ENCODE measurements at places on chromosomes 5 and 9.
A peak's percentile ranks its signal among the peaks of the same experiment; 100 is the strongest.

DNA sequence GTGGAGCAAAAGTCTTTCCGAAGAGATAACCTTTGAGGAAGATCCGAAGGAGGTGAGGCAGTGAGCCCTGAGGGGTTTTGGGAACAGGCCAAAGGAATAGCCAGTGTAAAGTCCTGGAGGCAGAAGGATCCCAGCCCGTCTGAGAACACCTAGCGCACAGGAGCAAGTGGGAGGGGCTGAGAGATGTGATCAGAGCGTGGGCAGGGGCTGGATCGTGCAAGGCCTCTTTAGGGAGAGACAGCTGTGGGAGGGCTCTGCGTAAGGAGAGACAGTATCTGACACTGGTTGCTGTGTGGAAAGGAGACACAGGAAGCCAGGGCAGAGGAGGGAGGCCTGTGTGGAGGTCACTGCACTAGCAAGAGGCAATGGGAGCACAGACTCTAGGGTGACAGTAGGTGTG lies 68.2 kb downstream of the BARX1 start:
- H3K4me3 ChIP-seq, result no peak overlapping the region
- H3K36me3 ChIP-seq, result no peaks in the 10 kb centered on the region
- DNase-seq, result no peak
- no peak overlapping the region for H3K27ac ChIP-seq
- peaks cover 16% of the 10 kb centered on the region for H3K27me3 ChIP-seq

DNA sequence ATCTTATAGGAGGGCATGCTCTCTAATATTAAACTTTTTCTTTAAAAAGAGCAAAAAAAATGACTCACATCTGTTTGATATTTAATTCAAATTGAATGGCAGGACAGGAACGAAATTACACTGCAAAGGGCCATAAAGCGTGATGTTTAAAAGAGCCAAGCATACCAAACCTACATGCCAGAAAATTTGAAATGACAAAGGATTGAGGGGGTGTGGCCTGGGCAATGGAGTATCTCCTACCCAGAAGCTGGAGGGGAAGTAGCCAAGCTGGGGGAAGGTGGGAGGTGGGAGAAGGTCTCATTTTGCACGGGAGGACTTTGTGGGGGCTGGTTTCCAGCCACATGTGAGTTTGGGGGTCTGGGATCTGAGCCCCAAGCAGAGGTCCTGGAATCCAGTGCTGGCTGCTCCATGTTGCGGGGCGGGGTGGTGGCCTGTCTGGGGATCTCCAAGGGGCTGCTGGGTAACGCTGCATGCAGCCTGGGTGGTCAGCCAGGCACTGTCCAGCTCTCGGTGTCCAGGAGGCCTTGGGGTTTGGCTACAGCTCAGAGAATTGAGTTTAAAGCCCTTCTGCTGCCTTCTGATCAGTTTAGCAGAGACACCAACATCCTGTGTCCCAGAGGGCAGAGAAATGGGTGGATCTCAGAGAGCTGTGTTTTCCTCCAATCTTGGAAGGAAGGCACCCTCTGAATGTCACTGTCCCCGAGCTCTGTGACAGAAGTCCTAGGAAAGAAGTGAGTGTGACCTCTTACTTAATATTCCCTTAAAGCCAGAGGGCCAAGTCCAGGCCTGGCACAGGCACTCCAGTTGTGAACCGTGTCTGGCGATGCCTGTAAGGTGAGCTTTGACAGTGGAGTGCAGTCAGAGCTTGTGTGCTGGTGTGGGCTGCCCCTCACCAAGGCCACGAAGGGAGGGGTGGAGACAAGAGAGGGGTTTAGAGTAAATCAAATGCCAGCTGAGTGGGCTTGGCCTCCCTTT lies 7.6 kb downstream of the DCANP1 start:
- H3K27me3 ChIP-seq, result peaks cover 13% of the 10 kb centered on the region
- peaks cover 7% of the 10 kb centered on the region for H3K4me1 ChIP-seq
- no peak for DNase-seq
- H3K4me3 ChIP-seq, result no peak overlapping the region
- H3K27ac ChIP-seq, result no peak overlapping the region
- H3K36me3 ChIP-seq, result no peaks in the 10 kb centered on the region

- peaks cover 4% of the 10 kb centered on the region for H3K4me1 ChIP-seq
- H3K27ac ChIP-seq, result no peak overlapping the region
- H3K4me3 ChIP-seq, result no peak overlapping the region
- H3K27me3 ChIP-seq, result peaks cover 8% of the 10 kb centered on the region
- no peaks in the 10 kb centered on the region for H3K36me3 ChIP-seq
Observed at GRCh38 chr5:1231354-1231905, 6.2 kb downstream of the SLC6A18 start.

- H3K4me3 ChIP-seq, result no peak overlapping the region
- H3K27ac ChIP-seq, result no peak overlapping the region
- H3K27me3 ChIP-seq, result no peaks in the 10 kb centered on the region
- no peak for DNase-seq
Observed at GRCh38 chr5:140497897-140498296, 49.6 kb upstream of the EIF4EBP3 start.

DNA sequence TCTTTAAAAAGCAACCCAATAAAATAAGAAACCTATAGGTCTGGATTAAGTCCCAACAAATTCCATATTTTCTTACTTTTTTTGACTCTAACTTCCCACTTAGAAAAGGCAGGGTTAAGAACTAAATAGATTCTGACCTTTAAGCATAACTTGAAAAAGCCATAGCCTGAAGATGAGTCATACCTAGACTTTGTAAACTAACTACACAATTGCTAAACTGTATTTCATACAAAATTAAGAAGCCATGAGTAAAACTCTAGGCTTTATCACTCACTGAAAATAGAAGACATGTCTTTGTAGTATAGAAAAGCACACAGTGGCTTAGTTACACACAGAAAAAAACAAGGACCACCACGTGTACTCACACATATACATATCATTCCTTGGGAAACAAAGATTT lies 51.5 kb downstream of the MLLT3 start:
- peaks cover 9% of the 10 kb centered on the region for H3K4me1 ChIP-seq
- H3K36me3 ChIP-seq, result peaks cover 3% of the 10 kb centered on the region
- H3K4me3 ChIP-seq, result no peak overlapping the region

DNA sequence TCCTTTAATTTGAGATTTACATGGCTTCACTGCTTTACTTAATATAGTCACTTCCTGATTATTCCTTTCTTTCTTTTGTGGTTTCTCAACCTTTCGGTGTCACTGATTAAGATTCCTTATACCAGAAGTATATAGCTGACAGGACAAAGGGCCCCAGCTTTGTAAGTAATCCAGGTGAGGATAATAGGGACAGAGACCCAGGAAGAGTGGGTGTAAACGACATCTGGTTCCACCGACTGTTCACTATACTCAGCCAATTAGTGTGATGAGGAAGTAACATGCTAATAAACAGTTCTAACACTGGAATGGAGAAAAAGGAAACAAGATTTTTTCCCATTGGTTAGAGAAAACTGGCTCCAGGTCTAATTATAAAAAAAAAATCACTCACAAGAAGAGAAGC lies 286.3 kb upstream of the EFNA5 start:
- peaks cover 1% of the 10 kb centered on the region for H3K4me1 ChIP-seq
- DNase-seq, result no peak
- no peak overlapping the region for H3K4me3 ChIP-seq
- H3K27me3 ChIP-seq, result no peaks in the 10 kb centered on the region
- H3K27ac ChIP-seq, result no peak overlapping the region

- H3K4me3 ChIP-seq, result peak overlapping the region; percentile 51
- peak overlapping the region; percentile 82 for H3K27ac ChIP-seq
- H3K27me3 ChIP-seq, result no peaks in the 10 kb centered on the region
- H3K36me3 ChIP-seq, result peaks cover 6% of the 10 kb centered on the region
- DNase-seq, result no peak
- peaks cover 49% of the 10 kb centered on the region for H3K4me1 ChIP-seq
Observed at GRCh38 chr9:684941-685340, 156.6 kb upstream of the DMRT1 start.

DNA sequence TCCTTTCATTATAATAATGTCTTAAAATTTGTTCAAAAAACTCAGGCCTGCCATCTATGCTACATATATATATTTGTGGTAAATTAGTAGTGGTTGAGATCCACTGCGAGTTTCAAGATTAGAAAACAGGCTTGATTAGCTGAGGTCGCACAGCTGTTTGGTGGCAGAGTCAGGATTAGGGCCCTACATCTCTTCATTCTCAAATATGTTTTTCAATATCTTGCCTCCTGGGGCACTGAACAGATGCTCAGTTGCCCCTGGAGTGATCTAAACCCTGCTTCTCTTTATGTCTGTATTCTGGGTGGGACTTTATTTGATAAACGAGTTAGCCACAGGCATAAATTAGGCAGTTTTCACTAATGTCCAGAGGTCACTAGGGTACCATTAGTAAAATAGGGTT lies 27.8 kb upstream of the CEP120 start:
- DNase-seq, result no peak
- H3K27me3 ChIP-seq, result no peaks in the 10 kb centered on the region
- H3K27ac ChIP-seq, result no peak overlapping the region
- H3K4me3 ChIP-seq, result no peak overlapping the region
- peaks cover 9% of the 10 kb centered on the region for H3K4me1 ChIP-seq

DNA sequence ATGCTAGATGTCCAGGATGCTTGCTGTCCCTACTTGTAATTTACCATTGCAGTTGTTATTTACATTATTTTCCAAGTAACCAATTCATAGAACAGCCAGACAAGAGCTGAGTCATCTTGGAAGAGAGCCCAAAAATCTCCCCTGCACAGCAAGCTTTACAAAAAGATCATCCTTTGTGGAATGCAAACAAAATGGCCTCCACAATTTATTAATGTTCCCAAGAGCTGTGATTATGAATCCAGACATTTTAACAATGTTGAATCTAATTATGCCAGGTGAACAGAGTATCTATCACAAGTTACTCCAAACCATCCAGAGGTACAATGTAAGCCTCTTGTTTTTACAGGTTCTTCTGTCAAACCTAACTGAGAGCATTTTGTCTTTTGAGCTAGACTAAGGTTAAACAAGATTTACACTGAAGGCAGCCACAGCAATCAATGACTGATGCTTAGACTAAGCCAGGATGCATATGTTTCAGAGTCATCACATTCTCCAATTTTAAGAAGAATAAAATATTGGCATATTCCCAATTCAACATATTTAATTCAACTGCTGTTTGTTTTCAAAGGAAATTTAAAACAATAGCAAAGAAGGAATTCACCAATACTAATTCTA lies 95.3 kb upstream of the SLC12A2 start:
- no peaks in the 10 kb centered on the region for H3K27me3 ChIP-seq
- no peak overlapping the region for H3K4me3 ChIP-seq
- no peak overlapping the region for H3K27ac ChIP-seq
- H3K36me3 ChIP-seq, result peaks cover 5% of the 10 kb centered on the region

- no peaks in the 10 kb centered on the region for H3K4me1 ChIP-seq
- DNase-seq, result no peak
- H3K27me3 ChIP-seq, result no peaks in the 10 kb centered on the region
Observed at GRCh38 chr9:117887383-117887782, 183.2 kb downstream of the TLR4 start.

GRCh38 chr5:152813526-152813925 lies 408.4 kb upstream of the NMUR2 start:
- peaks cover 3% of the 10 kb centered on the region for H3K4me1 ChIP-seq
- no peaks in the 10 kb centered on the region for H3K27me3 ChIP-seq
- peak overlapping the region; percentile 51 for H3K27ac ChIP-seq
- H3K36me3 ChIP-seq, result no peaks in the 10 kb centered on the region

DNA sequence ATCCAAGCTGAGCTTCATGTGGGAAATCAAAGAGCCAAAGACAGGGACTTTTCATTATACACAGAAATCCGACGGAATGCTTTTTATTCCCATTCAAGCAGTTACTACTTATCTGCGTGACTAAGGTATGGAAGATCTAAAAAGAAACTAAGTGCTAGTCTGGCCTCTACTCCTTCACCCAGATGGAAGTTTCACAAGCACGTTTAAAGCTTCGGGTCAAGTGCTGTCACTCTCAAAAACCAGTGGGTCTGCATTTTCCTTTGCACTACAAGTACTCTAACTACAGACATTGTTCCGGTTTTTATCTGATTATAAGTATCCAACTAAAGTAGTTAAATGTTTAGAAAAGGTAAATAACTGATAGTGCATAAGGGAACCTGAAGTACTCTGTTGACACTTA lies 13.7 kb upstream of the MTAP start:
- peaks cover 14% of the 10 kb centered on the region for H3K4me1 ChIP-seq
- DNase-seq, result no peak
- no peaks in the 10 kb centered on the region for H3K27me3 ChIP-seq
- peak overlapping the region; percentile 46 for H3K27ac ChIP-seq
- H3K4me3 ChIP-seq, result peak overlapping the region; percentile 12
- H3K36me3 ChIP-seq, result no peaks in the 10 kb centered on the region

DNA sequence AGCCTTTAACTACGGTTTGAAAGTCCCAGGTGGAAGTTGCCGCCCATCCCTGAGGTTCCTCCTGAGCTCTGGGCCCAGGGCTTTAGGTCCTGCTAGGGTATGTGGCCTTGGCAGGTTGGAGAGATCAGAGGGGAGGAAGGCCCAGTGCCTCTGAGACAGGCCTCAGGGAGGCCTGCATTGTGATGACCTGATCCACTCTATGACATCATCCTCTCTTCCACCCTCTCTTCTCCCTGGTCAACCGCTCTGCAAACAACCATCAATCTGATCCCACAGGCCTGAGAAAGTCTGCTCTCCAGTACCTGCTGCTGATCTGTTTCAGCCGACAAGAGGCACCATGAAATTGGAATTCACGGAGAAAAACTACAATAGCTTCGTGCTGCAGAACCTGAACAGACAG lies at the start of gene CCIN:
Gene CCIN (plus strand): TSS at position 223 of the 400 bp plus-strand sequence. CDS start 115 bp downstream, at position 338.
- no peaks in the 10 kb centered on the region for H3K36me3 ChIP-seq
- no peaks in the 10 kb centered on the region for H3K4me1 ChIP-seq
- no peak for DNase-seq
- H3K27me3 ChIP-seq, result peaks cover 20% of the 10 kb centered on the region

- H3K36me3 ChIP-seq, result peaks cover 7% of the 10 kb centered on the region
- H3K27ac ChIP-seq, result no peak overlapping the region
Observed at GRCh38 chr5:33166522-33166921, 274.2 kb upstream of the TARS1 start.

- peaks cover 24% of the 10 kb centered on the region for H3K4me1 ChIP-seq
- H3K27me3 ChIP-seq, result peaks cover 14% of the 10 kb centered on the region
- no peak for DNase-seq
- H3K4me3 ChIP-seq, result no peak overlapping the region
- no peak overlapping the region for H3K27ac ChIP-seq
Observed at GRCh38 chr9:16257604-16258003, 612.9 kb downstream of the BNC2 start.

GRCh38 chr9:15317836-15318235 lies 10.8 kb upstream of the TTC39B start:
- no peak for DNase-seq
- no peak overlapping the region for H3K4me3 ChIP-seq
- peaks cover 1% of the 10 kb centered on the region for H3K36me3 ChIP-seq
- H3K4me1 ChIP-seq, result no peaks in the 10 kb centered on the region
- H3K27me3 ChIP-seq, result no peaks in the 10 kb centered on the region

All from progenitor cell of endocrine pancreas (in vitro differentiated cells).